Liver (tissue), 10 donors: ENCODE measurements at places on chromosomes 7 and 10. TPM values are rescaled to one million over a fixed set of nuclear protein-coding genes. Genes with fewer than 3 reads are reported as not detected.

LBX1 gene
- not detected for polyA plus RNA-seq

GRCh38 chr10:44913350-44914081 lies 2.4 kb downstream of the TMEM72 start:
- no peaks in the 10 kb centered on the region for H3K27me3 ChIP-seq
- H3K4me3 ChIP-seq = no peak overlapping the region
- peaks cover 12% of the 10 kb centered on the region for H3K4me1 ChIP-seq
- H3K27ac ChIP-seq = no peak overlapping the region
- H3K36me3 ChIP-seq = no peaks in the 10 kb centered on the region

DNA sequence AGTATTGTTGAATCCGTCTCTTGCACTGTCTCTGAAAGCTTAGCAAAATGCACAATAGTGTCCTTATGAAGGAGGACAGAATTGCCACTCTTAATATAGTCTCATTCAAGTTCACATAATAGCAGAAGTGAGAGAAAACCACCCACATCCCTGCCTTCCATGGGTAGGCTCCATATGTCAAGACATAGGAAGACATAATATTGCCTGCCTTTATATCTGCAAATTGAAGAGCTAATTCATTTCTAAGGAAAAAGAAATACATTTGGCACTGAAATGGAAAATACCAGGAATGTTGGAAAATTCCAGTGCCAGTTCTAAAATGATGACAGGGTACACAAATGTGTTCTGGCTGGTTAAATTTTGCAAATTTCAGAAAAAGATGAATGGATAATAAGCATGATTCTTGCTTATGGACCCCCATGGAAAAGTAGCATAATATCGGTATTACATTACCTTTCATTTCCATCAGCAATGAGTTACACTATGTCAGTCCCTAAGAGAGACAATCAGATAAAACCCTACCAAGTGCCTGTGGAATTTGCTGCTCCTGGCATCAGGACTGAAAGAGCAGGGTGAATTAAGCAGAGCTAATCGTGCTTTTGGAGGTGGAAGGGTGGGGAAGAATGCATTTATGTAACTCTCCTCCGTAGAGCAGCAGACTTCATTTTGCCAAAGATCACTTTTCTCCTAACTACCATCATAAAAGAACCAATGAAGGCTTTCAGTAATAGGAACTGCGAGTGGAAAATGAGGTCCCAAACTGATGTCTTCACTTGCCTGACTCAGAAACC lies 312.6 kb downstream of the FGFR2 start:
- peaks cover 5% of the 10 kb centered on the region for H3K4me1 ChIP-seq
- no peak overlapping the region for H3K4me3 ChIP-seq
- no peaks in the 10 kb centered on the region for H3K36me3 ChIP-seq
- H3K27ac ChIP-seq = no peak overlapping the region
- no peak for DNase-seq
- no peaks in the 10 kb centered on the region for H3K27me3 ChIP-seq

DNA sequence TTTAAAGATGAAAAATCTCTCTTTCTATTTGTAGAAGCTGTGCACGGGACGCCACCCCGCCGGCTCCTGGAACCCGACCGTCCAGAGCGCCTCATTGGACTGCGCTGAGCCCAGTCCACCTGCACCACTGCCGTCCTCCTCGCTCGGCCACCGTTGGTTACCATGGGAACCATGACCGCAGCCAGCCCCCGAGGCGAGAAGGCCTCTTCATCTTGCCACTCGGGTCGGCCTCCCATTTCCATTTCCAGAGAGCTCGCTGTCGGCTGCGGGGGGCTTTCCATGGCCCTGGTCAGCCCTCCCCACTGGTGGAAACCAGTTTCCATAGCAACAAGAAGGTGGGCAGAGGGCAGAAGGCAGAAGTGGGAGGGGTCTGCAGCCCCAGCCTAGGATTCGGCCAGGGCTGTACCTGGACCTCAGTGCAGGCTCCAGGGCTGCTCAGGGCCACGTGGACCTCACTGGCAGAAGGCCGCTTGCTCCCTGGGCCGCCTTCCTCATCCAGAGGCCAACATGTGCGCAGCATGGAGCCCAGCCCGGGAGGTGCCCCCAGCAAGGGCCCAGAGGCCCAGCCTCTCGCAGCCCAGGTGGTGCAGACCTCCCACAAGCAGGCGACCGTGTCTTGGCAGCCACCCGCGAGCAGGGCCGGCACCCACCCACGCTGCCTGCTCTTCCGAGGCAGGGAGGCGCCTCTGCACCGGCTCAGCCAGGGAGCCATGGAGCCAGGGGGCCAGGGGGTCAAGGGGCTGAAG lies 283.5 kb upstream of the PPP2R2D start:
- no peaks in the 10 kb centered on the region for H3K27me3 ChIP-seq
- no peaks in the 10 kb centered on the region for H3K4me1 ChIP-seq
- DNase-seq = no peak
- no peak overlapping the region for H3K27ac ChIP-seq
- no peaks in the 10 kb centered on the region for H3K36me3 ChIP-seq
- H3K4me3 ChIP-seq = no peak overlapping the region

DNA sequence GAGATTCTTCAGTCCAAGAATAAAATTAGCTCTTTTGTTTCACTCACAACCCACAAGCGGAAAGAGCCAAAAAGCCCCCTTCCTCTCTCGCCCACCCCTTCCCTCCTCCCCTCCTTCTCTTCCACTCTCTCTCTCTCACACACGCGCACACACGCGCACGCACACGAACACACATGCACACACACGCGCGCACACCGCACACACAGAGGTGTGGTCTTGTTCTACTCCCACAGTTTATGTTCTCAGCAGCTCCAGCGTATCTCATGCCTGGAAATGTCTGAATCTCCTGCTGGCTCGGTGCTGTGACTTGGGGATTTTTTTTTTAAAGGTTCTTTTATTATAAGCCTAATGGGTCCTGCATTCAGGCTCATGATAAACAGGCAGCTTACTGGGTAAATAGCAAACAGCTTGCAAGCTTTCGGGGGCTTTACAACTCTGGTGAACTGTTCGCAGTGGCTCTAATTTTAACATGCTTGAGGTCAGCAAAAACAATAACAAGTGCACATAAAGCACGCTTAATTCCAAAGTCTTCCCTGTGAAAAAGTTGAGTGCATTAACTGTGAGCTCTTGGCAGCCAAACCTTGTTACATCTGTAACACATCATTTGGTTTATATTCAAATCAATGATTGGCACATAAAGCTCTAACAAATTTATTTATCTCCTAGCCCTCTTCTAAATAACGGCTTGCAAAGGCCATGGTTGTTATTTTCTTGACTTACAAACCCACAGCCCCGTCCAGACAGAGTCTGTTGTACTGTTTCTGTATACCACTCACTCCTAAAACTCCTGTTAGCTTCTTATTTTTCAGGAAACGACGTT lies 424.1 kb upstream of the MGMT start:
- H3K27me3 ChIP-seq = peaks cover 6% of the 10 kb centered on the region
- H3K27ac ChIP-seq = no peak overlapping the region
- H3K36me3 ChIP-seq = no peaks in the 10 kb centered on the region
- no peak for DNase-seq
- no peak overlapping the region for H3K4me3 ChIP-seq

DNA sequence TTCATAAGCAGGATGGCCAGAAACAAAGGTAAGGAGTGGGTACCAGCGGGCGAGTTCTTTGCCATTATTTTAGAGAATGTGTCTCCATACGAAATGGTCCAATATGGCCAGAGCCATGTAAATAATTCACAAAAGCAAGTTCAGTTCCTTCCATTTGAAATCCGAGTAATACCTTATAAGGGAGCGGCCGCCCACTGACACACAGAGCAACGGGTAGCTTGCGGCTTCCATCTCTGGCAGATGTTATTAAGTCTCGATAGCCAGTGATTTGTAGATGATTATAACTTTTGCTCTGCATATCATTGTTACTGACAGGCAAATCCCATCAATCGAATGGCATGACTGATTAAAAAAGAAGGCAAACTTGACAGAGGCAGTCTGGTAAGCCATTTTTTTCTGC lies 63.2 kb downstream of the GFRA1 start:
- no peak overlapping the region for H3K27ac ChIP-seq
- no peak overlapping the region for H3K4me3 ChIP-seq
- peaks cover 37% of the 10 kb centered on the region for H3K4me1 ChIP-seq
- no peaks in the 10 kb centered on the region for H3K27me3 ChIP-seq

MBL2 gene
- 80.8 TPM for polyA plus RNA-seq
